Stimulated activated CD8-positive, alpha-beta memory T cell treated with anti-CD3 and anti-CD28 coated beads, Interleukin-4, amount 100 ng/mL, for 1 hour (primary cell): ENCODE measurements at places on chromosomes 2 and 18.

DNA sequence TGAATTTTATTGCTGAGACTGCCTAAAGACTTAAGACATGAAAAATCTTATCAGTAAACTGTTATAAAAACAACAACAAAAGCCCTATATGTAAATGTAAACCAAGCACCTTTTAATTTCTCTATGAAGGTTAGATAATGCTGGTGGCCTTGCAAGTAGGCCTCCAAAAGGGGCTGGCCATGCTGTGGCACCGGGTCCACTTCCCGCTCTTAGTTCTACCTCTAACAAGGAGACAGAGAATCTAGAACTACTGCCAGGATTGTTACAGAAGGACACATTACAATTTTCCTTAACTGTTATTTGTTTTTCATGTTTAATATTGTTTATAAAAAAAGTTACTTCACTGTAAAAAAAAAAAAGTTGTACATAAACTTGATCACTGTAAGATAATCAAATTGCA, 49.0 kb downstream of the UGP2 start:
- no peak for DNase-seq

DNA sequence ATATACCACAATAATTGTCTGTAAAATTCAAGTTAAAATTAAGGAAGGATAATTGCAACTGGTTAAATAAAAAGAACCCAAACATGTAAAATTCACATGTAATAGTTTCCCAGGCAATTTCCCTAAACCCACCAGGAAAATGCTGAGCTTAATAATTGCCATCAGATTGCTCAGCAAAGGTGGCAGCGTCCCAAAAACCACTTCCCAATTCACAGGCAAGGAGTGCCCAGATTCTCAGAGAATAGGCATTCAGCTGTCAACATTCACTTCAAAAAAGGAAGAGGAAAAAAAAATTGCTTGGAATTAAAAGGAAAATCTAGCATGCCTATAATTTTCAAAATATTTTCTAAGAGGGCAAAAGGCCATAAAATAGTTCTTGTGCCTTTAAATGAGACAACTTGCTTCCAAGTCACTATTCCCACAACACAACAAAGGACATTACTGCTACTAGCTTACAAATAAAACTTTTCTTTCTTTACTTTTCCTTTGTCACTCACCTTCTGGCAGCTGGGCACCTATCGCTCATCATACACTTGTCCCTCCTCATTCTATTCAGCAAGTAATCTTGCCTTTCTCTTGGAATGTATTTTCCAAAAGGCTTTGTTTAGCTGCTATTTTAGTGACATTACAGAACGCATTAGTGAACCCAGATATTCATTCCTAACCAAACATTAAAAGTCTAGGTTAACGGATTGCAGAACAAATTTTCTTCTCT, 15.2 kb downstream of the SRBD1 start:
- DNase-seq: no peak

DNA sequence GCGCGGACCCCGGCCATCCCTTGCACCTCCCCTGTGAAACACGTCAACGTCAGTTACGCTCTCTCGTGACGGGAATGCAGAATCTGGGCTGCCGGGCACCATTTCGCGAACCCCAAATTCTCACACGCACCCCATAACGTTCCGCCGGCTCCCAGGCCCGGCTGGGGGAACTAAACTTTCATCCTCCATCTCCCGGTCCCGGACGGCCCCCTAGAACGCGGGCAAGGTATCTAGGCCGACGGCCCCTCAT, 544 bp downstream of the DNAJC27 start:
- DNase-seq: no peak

DNA sequence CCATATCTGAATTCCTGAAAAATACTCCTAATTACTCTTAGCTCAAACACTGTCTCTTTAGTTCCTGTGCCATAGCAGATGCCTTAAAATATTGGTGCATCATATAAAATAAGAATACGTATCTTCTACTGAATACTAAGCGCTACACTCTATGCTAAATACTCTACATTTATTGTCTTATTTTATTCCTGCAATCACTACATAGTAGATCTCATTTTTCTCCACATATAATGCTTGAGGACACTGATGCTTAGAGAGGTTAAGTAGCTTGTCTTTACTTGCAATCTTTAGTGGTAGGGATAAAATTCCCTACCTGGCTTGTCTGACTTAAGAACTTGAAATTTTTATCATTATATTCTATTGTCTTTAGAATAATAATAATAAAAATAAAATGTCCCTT, 137.3 kb upstream of the SETBP1 start:
- DNase-seq: no peak

- no peak for DNase-seq
These were observed 189.0 kb downstream of the PTH2R start for GRCh38 chr2:208595386-208596275.

- DNase-seq: no peak
These were observed 7.0 kb downstream of the FAM228A start for GRCh38 chr2:24181849-24182248.

DNA sequence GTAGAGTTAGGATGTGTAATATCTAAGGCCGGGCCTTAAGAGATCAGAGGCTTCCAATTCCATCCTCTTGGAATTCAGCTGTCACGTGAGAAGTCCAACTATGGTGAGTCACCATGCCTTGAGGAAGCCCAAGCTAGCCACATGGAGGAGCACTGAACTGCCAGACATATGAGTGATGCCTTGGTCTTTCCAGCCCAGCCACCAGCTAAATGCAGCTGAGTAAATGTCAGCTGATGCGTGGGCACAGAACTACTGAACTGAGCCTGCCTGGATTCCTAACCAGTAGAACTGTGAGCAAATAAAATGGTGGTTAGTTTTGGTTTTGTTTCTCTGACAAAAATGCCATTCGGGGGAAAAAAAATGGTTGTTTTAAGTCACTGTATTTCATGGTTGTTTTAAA, 153.7 kb upstream of the SERTAD2 start:
- no peak for DNase-seq

GRCh38 chr2:235162082-235162836, 210.4 kb downstream of the SH3BP4 start:
- DNase-seq: no peak

DNA sequence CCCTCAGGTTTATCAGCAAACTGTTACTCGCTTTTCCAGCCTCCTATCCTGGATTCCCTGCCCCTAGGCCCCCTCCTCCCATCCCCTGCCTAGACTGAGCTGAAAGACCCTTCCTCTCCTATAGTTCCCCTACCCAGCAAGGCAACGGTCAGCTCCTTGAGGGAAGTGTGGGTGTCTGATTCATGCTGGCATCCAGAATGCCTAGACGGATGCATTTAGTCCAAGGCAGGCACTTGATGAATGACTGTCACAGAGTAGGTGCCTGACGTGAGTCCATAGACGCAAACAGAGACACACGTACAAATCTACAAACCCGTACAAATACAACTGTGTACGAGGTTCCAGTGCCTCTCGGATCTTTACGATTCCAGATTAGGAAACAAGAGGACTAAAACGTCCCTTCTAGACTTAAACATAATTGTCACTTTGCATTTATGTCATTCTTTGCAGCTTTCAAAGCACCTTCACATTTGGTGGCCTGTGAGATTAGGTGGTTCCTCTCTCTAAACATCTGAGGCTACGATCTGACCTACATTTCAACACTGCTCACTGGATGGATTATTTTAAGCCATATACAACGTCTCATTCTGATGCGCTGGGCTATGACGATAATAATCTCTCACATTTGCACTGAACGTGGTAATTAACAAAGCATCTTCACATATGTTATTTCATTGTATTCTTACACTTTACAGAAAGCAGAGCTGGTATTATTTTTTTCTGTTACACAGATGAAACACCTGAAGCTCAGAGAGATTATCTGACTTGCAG, 36.7 kb downstream of the DNMT3A start:
- DNase-seq: no peak

GRCh38 chr2:961786-962185, 11.1 kb downstream of the SNTG2 start:
- DNase-seq: no peak

- no peak for DNase-seq
These were observed 258.3 kb upstream of the SALL3 start for GRCh38 chr18:78721238-78721875.

DNA sequence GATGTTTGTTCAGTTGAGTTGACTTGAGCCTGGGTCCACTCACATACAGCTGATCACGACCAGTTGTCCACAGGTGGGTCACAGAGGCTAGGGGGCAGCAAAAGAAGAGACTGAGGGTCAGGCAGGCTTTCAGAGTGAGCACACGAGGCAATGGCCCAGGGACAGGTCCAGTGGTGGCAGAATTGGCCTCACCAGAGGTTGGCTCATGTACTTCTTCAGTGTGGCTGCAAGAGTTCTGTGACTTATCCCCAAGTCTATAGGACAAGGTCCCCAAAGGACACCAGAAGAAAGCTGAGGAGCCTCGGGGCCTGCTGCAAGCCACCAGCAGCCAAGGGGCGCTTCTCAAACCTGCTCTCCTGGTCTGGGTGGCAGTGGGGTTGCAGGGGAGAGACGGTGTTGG, 219.8 kb downstream of the TFCP2L1 start:
- no peak for DNase-seq

- no peak for DNase-seq
These were observed 8.7 kb upstream of the CCL20 start for GRCh38 chr2:227804975-227805374.

GRCh38 chr2:98508709-98509066, 64.0 kb downstream of the INPP4A start:
- DNase-seq: no peak

DNA sequence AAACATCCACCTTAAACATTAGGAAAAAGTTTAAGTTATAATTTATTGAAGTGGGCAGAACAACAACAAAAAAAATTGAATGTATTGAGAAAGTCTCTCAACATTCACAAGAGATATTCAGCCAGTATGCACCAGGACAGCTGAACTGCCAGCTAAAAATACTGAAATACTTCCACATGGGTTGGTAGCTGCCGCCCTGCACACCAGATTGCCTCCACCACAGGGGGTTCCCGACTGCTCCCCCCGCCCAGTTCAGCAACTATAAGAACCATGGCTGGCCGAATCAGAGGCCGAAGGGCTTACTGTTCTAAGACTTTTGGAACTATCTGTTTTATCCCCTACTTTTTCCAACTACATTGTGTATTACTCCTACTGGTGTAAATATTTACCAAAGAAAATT, 150.0 kb upstream of the LRP1B start:
- DNase-seq: no peak

DNA sequence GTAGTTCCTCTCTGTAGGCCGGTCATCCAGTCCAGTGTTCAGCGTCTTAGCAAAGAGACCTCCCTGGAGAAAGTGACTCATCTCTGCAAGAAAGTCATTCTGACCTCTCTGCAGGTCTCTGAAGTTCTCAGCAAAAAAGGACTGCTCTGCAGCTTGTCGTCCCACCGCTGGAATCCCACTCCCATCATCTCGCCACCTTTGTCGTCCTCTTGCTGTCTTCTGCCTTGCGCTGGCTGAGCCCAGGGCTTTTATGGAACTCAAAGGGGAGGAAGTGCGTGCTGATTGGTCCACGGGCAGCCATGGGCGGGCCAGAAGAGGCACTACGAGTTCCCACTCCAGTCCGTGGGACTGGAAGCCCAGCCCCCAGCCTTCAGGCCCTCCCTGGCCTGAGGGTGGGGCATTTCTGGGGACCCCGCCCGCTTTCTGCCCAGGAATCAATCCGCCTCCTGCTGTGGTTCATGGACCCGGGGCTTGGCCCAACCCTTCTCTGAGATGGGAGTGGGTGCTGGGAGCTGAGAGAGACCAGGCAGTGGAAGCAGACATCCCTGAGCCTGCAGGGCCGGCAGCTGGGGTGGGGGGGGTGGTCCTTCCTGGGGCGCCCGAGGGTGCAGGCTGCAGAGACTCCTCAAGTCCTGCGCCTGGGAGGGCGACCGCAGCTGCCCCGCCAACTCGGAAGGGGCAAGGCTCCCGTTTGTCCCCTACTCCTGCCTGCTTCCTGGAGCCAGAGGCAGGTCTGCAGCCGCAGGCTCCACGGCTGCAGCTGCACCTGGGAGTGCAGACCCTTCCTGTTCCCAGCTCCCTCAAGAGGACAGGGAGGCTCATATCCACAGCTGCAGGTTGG, 660.7 kb upstream of the RAB6C start:
- no peak for DNase-seq

DNA sequence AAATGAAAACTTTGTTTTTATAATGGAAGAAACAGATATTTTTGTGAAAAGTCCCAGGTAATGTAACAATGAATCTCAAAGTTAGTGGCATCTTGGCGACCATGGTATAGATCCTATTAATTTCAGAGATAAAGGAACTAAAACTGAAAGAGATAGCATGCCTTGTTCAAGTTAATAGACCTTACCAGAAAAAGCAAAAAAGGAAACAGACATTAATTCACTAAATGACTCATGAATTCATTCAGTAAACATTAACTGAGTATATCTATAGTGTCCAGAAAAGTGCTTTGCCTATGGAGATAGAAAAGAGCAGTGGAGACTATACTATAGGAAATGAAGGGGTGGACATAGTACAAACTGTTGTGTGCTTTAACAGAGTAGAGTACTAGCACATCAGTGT, 763.3 kb downstream of the TRIB2 start:
- DNase-seq: no peak

DNA sequence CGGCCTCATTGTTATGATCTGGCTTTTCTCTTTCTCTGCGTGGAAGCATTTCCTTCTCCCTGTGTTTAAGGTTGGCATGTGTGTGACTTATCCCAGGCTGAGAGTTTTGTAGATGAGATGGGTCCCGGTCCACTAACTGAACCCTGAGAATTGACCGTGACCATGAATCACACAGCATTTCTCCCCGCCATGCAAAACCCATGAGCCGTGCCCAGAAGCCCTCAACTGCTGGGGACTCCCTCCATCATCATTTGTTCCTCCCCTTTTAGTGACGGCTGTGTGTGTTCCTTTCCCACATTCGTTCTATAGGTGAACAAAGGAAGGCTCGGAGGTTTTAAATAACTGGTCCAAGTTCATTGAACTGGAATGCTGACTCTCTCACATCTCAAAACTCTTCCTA, 30.1 kb upstream of the TXNDC2 start:
- no peak for DNase-seq
